ENCODE measurements at places on chromosomes 11 and 22.

DNA sequence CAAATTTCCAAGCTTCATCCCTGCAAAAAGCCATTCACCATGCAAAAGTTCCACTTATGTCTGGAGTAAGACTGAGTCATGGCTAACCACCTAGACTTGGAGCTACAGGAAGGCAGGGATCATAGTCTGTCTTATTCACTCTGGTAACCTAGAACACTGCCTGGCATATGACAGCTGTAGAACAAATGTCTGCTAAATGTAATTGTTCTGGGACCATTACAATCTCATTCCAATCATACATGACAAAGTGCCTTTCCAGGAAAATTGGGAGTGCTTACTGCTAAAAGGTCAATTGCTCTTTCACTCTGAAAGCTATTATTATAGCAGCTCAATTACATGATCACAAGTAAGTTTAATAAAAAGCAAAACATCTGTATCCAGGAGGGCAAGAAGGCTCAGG, 99.1 kb upstream of the CHRM4 start:
- DNase-seq: no peak

DNA sequence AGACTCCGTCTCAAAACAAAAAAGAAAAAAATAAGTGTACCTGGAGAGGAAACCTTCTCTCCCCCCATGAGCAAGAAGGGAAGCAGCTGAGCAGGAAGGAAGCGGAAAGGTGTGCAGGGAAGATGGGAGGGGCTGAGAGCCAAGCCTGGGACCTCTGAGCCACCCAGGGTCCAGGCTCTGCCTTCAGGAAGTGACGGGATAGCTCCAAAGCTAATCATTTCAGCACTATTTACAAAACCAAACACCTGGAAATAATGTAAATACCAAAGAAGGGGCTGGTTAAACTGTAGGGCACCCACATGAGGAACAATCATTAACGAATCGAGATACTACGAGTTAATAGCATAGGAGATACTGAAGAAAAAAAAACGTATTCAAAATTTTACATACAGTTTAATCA, 27.9 kb downstream of the ARRB1 start:
- DNase-seq: no peak

GRCh38 chr11:126723665-126724045, 276.9 kb downstream of the KIRREL3 start:
- DNase-seq: no peak

DNA sequence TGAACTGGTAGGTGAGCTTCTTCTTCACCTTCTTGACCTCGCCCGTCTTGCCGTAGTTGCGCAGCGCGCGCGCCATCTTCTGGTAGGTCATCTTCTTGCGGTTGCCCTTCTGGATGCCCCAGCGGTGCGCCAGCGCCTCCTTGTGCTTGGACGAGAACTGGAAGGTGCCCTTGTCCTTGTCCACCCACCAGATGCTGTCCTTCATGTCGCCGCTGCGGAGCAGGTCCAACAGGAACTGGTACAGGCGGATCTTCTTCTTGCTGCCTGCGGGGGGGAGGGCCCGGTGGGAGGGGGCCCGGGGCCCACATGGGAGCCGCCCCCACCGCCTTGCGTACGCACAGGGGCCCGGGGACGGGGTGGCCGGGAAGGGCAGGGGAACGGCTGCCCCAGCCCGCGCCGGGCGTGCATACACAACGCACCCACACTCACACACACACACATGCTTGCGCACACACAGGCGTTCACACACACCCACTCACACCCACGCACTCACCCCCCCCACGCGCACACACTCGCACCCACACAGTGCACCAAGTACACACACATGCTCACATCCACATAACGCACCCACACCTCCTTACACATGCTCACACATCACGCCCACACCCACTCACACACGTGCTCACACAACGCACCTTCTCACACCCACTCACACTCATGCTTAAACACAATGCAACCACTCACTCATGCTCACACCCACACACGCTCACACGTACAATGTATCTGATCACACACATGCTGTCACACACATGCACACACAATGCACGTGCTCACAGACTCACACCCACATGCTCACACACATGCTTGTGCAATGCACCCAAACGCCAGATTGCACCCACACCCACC, 3.0 kb upstream of the MYBPC3 start:
- DNase-seq: peak; percentile 95

- DNase-seq: no peak
Measured at GRCh38 chr11:72774499-72774898, 19.3 kb downstream of the STARD10 start.

DNA sequence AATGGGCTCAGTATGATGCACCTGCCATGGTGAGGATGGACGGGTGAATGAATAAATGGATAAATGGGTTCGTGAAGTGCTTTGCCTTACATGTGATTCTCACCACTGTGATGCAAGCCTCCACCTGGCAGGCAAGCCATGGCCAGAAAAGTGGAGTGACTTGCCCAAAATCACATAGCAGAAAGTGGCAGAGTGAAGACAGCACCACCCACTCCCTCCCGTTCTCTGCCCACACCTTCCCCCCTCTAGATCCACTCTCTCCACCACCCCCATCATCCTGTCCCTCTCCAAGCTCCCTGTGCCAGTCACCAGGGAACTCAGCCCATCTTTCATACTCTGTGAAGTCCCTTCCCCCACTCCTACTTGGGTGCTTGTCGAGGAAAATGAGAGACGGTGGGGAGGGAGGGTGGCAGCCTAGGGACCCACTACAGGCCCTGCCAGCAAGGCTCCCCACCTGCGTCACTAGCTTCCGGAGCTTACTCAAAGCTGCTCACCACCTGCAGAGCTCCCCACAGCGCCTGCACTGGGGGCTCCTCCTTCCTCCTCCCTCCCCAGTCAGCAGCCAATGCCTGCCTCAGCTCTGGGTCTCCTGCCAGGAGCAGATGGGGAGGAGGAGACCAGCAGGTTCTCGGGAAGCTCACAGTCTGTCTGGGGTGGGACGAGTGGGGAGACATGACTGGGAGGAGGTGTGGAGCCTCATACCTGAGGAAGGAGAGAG, 82.3 kb downstream of the PDE2A start:
- DNase-seq: peak; percentile 71

GRCh38 chr11:111851636-111852035, 19.7 kb downstream of the ALG9 start:
- DNase-seq: no peak

- DNase-seq: no peak
Measured at GRCh38 chr11:47051217-47051616, 114.7 kb downstream of the CSTPP1 start.

All from posterior cingulate gyrus (tissue), 11 donors.